Endothelial cell of umbilical vein (primary cell): ENCODE measurements at places on chromosomes 3 and 15. TPM values are rescaled to one million over a fixed set of nuclear protein-coding genes. Genes with fewer than 3 reads are reported as not detected.

GPR27 gene
- total RNA-seq, result not detected in 2 replicates

MYLK gene
- total RNA-seq, result 17.2 and 22.2 TPM in 2 replicates

TRH gene
- not detected in 2 replicates for total RNA-seq

DNA sequence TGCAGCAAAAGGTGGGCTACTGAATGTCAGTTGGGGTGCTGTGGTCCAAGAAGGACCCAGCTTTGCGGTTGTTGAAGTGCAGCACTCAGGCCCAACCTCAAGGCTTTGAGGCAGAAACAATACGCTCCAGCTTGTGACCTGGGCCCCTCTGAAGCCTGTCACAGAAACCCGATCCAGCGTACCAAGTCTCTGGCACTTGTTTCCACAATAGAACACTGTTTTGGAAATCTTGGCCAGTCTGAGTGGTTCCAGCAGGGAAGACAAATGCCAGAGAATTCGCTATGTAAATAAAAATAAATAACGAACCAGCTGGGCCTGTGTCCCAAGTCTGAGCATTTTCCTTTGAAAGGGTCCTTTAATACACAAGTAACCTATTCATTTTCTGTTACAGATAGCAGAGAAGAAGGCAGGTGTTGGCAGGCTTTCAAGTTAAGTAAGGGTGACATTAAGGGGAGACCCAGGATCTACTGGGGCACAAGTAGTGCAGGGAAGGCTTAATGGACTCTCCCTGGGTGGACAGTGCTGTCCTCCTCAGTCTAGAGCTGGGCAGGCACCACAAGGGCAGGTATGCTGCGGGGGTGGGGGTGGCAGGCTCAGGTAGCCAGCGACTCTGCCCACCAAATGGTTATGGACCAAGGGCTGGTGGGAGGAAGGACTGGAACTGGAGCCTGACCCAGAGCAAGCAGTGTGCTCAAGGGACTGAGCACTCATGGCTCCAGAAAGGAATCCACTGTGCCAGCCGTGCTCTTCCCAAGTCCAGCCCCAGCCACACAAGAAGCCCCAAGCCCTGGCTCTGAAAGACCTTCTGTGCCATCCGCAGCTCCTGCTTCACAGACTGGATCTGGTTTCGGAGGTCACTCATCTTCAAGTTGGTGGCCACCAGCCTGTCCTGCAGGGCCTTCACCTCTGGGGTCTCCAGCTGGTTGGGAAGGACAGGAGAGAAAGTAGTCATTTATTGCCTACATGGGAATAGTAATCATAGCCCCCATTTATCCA lies 26.3 kb downstream of the CCDC13 start:
- DNase-seq, result no peak

DNA sequence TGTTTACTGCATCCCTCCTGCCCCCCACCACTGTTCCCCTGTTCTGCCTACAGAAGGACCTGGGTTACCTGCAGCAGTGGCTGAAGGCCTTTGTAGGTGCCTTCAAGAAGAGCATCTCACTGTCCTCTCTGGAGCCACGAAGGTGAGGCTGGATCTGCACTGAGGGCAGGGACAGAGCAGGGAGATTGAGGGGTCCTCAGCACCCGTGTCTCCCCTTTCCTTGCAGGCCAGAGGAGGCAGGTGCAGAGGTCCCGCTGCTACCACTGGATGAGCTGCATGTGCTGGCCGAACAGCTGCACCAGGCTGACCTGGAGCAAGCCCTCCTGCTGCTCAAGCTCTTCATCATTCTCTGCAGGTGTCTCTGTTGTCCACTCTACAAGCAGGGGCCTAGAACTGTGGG lies 9.2 kb downstream of the NBEAL2 start:
- DNase-seq, result no peak
